ENCODE measurements at places on chromosomes 2 and 18.

DNA sequence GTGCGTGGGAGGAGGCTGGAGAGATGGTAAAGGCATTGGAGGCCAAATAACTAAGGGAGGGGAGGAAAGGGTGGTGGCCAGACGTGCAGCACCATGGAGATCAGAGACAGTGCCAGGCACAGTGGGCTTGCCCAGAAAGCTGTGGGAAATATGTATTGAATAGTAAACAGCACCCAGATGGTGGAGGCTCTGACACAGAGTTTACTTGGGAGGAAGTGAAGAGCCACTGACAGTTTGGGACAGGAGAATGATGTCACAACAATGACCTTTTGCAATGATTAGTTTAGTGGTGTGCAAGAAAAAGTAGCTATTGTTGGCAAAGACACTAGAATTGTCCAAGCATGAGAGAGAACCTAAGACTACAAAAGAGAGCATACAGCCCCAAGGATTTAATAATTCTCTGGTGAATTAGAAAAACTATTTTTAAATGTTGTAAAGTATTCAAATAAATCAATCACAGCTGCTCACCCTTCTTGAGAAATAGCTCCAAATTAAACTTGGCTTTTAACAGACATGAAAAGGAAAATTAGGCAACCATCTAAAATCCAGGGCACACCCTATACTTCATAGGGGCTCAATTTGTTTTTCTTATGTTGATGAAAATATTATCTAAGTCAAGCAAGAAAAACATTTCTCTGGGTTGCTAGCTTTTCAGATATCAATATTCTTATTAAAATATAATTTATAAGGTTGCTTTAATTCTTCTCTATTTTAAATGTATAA lies 458.7 kb upstream of the HNRNPA3 start:
- no peak for DNase-seq

DNA sequence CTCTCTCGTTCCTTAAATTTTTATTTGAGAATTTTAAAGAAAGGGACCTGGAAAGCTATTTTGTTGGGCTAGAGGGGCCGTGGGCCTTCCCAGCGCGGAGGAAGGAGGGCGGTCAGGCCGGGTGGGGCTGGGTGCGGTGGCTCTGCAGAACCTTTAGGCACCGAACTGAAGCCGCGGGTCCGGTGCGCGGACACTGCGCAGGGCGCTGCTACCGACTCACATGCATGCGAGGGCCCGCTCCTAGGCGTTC lies 1.6 kb upstream of the TWIST2 start:
- DNase-seq: no peak

DNA sequence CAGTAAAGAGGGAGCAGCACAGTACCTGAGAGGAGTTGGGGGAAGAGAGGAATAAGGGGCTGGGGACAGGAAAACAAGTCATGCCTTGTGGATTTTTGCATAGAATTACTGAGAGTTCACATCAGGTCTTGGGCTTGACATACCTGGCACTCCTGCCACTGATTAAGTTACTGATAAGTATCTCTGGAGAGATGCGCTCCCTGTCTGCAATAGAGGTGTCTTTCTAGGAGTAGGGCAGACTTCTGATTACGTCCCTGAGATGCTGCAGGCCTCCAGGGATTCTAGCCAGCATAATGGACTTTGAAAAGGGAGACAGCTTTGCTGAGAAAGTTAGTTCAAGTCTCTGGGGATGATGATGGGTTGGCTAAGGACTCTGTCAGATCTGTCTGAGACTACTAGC lies 69.4 kb downstream of the CHRNA1 start:
- DNase-seq: no peak

- no peak for DNase-seq
Measured at GRCh38 chr2:155690785-155691184, 641.7 kb downstream of the NR4A2 start.

GRCh38 chr18:62809900-62810299 lies 94.6 kb downstream of the PHLPP1 start:
- DNase-seq: no peak

- no peak for DNase-seq
Measured at GRCh38 chr18:23701017-23701416, 11.8 kb downstream of the LAMA3 start.
